ENCODE measurements at places on chromosomes 1 and 21.

GRCh38 chr1:15849775-15850324 is 2.3 kb downstream of the SPEN start:
- peak; percentile 25 for DNase-seq

DNA sequence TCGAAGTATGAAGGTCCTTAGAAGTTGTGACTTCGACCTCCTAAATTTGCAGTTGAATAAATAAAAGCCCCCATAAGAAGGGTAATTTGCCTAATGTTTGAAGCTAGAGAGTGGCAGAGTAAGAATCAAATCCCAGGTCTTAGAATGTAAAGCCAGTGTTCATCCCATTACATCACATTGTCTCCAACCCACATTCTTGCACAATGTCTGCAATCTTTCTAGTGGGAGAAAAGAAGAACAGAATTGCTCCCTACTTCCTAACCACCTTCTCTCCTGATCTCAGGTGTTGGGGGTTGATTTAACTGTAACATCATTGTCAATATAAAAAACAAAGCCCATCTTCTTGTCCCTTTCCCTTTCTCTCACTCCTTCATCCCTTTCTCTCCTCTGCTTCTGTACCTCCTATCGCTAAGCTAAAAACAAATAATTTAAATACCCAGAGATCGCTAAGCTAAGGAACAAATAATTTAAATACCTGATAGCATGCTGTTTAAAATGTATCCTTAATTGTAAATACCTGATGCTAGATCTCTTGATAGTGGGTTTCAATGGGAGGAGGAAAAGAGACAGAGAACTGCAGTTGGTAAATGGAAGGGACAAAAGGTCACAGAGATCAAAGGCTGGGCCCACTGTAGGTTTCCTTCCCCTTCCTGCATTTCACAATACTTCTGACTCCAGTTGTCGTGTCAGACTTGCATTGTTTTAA is 32.1 kb upstream of the CCDC190 start:
- DNase-seq, result no peak

- DNase-seq, result peak; percentile 42
Measured at GRCh38 chr1:12163210-12163609, 3.6 kb upstream of the TNFRSF1B start.

DNA sequence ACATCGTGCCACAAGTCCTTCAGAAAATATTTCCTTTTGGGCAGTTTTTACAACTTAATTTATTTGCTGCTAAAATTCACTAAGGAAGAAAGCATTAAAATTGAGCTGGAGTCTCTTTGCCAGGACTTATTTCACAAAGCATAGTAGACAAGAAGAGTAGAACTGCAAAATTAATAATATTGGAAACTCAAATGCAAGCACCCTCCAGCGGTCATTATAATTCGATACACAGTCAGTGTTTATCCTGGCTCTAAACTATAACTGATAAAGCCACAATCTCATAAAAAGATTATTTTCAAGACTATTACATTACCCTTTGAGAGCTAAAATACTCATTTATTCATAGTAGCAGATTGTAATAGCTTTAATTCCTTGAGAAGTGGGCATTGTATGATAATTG is 655.4 kb downstream of the RWDD3 start:
- DNase-seq, result no peak

DNA sequence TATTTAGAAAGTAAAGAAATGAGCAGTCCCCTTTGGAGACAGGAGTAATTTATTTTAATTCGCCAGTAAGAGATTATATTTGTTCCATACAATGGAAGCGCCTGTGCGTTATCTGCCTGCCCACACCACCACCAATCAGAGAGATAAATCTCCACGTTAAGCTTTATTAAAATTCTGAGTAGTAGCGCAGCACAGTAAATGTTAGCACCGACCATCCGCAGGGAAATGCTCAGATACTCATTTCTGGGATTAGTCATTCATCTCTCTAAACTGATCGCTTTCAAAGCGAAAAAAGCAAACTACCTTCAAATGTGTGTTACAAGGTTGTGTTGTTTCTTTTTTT is 1.2 kb downstream of the ETS2 start:
- DNase-seq, result peak; percentile 30

DNA sequence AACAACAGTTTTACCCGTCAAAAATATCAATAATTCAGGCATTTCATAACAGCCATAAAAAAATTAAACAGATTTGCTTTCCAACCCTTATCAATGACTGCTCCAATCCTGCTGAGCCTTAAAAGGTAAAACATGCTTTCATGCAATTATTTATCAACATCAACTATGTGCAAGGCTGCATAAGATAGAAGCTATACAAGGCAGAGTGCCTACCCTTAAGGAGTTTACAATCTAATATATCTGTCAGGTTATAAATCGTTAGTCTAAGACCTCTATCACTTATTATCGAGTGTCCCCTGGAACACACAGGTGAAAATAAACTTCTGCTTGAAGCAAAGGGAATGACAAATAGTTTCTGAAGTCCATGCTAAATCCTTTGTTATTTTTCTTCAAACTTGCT is 1.8 kb downstream of the ERRFI1 start:
- no peak for DNase-seq

- peak; percentile 76 for DNase-seq
Measured at GRCh38 chr1:2314803-2315673, 76.3 kb downstream of the MORN1 start.

- DNase-seq, result no peak
Measured at GRCh38 chr1:59179673-59180072, 117.2 kb upstream of the FGGY start.

- no peak for DNase-seq
Measured at GRCh38 chr1:42960566-42961311, 2.1 kb upstream of the SLC2A1 start.

GRCh38 chr1:92837062-92837461 is 5.2 kb downstream of the RPL5 start:
- no peak for DNase-seq

DNA sequence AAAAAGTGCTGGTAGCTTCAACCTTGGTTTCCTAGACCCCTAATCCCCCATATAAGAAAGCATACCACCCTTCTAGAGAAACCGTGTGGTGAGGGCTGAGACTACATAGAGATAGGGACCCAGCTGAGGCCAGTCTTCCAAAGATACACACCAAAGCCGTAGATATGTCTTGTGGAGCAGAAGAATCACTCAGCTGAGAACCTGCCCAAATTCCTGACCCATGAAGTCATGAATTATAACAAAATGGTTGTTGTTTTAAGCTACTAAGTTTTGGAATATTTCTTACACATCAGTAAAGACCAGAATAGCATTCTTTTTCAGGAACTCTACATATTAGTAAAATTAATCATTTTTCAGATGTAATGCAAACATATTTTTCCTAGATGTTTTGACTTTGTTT is 3.3 kb upstream of the SNRPE start:
- no peak for DNase-seq

- no peak for DNase-seq
Measured at GRCh38 chr1:3557366-3557765, 53.9 kb downstream of the MEGF6 start.

DNA sequence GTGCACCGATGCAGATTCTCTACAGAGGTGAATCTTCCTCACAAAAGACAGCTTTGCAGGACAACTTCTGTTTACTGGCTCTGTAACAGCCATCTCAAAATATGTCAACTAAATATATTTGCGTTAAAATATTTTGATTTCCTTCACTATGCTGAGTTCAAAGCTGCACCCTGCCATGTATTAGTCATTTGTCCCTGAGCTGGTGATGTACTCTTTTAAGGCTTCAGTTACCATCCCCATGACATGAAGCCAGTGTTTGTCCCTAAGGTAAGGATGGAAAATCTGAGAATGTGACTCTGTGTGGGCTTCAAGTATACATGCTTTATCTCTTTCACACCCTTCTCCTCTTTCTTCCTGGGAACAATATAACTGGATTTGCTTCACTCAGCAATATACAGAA is 70.2 kb upstream of the BTG3 start:
- DNase-seq, result no peak

- no peak for DNase-seq
Measured at GRCh38 chr1:117817629-117818028, 111.8 kb downstream of the GDAP2 start.

DNA sequence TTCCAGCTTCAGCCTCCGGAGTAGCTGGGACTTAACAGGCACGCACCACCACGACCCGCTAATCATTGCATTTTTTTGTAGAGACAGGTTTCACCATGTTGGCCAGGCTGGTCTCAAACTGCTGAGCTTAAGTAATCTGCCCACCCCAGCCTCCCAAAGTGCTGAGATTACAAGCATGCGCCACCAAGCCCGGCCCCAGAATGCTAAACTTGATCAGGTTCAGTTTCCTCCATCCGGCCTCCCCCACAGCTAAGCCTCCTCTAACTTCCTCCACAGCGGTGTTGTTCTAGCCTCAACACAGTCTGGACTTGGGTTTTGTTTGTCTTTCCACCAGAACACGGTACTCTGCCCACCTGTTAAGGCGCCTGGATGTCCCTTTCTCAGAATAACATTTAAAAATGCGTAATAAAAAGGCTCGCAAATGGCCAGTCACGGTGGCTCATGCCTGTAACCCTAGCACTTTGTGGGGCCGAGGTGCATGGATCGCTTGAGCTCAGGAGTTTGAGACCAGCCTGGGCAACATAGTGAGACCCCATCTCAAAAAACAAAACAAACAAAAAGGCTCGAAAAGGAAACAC is 2.4 kb downstream of the PARP1 start:
- DNase-seq, result peak; percentile 46

- DNase-seq, result no peak
Measured at GRCh38 chr1:243449373-243449772, 193.5 kb downstream of the SDCCAG8 start.

GRCh38 chr1:86527306-86527705 is 19.6 kb upstream of the CLCA4 start:
- DNase-seq, result no peak

- DNase-seq, result no peak
Measured at GRCh38 chr1:68542586-68542985, 45.7 kb upstream of the DEPDC1 start.

- no peak for DNase-seq
Measured at GRCh38 chr1:100219883-100220282, 29.8 kb downstream of the DBT start.

- no peak for DNase-seq
Measured at GRCh38 chr1:207919523-207920170, 8.7 kb upstream of the CD34 start.

- no peak for DNase-seq
Measured at GRCh38 chr1:182761396-182762395, 27.9 kb upstream of the NPL start.

- no peak for DNase-seq
Measured at GRCh38 chr1:234702342-234703000, 92.5 kb upstream of the IRF2BP2 start.

- no peak for DNase-seq
Measured at GRCh38 chr21:45514311-45515021, 27.8 kb downstream of the SLC19A1 start.

DNA sequence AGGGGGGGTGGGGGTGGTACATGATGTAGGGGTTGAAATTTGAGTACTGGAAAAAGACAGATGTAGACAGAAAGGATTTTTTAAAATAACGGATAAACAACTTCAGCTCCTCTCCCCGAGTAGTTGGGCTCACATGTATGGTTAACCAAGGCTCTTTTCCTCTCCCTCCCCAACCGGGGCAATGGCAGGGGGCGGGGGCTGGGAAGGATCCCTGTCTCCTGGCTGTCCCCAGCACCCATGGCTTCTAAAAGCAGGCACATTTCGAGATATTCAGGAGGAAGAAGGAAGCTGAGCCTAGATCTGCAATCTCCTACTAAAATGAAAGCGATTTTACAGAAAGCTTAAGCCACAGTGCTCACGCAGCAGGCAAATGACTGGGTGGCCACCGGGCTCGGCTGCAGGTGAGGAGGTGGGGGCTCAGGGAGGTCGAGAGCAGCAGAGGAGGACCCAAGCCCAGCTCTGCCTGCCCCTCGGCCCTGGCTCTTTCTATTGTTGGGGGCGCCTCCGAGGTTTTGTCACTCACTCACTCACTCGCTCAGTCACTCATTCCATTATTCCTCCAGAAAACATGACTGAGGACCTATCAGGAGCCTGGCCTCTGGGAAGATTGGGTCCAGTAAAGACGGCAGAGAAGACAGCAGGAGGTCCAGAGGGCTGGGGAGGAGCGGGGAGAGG is 573.3 kb downstream of the PTPRU start:
- DNase-seq, result no peak

DNA sequence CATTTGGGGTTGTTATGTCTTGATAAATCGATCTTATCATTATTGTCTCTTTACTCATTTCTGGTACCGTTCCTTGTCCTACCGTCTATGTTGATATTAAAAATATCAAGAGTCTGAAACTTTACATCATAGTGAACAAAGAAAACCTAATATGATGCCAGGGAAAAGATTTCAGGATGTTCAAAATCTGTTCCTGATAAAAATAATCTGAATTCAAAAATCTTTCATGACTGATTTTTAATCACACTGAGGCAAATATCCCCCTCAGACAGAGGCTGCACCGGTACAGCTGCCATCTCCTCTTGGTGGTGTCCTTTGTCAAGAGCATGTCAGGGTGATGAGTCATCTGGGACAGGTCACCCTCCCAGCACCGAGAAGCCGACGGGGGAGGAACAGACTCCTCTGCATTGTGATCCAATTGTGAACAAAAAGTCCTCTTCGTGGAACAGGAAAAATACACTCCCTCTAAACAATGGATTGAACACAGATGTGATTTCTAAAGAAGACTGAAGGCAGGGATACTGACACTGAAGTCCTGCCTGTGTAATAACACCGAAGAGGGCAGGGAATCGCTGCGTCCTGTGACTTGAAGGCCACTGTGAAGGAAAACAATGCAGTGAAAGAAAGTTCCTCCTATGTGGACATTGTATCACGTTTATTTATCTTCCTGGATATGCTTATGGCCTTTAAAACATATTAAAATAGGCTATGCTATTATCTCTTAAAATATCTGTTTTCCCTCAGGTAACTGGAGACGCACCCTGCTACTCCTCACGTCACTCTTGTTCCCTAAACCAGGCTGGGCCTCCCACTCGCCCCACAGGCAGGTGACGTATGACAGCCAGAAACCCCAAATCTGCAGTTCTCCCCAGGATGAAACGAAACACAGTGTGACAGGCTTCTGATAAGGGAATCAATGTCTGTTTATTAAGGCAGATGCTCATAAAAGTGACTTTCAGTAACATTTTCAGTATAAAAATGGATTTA is 4.3 kb upstream of the SPATC1L start:
- no peak for DNase-seq
